ENCODE measurements at places on chromosomes 5 and 9.

DNA sequence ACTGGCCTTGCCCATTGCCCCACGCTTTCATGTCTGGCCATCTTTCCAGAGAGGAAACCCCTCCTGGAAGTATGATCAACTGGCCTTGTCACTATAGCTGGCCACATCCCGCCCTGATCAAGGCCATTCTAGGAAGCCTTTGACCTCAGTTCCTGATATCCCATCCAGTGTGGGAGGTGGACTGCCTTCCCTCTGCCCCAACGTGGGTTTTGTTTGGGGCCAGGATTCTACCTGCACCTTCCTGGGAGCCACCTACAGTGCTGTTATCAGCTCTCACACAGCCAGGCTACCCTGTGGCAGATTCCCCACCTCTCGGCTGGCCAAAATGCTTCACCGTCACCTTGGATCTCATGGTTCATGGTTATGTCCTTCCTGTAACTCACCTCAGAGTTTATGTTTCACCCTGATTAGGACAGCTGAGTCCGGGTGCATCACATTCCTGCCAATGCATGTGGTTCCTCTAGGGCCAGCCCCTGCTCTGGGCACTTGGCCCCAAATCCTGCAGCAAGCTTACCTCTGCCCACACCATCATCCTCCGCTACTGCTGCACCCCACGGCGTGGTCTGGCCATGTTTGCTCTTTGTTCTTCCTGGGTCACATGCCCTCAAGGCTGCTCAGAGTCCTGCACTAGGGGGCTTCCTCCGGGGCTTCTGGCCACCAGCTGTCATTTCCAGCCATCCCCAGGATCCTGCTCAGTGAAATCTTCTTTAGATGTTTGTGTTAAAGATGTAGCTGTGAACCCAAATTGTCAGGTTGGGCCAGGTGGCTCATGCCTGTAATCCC, 24.2 kb upstream of the S1PR3 start:
- no peak for DNase-seq

DNA sequence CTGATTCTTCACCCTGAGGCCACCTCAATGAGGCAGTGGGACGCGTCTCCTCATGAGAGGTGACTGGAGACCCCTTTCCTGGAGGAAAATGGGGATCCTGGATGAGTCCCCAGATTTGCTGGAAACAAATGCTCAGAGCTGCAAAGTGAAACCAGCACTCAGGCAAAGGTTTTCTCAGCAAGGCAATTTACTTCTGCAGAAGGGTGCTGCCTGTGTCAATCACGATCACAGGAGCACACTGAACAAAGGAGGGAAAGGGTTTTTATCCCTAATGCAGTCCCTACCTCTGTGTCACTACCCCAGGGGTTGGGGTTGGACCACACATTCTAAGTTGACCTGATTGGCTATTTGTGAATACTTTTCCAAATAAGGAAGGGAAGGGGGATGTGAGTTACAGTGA, 69.9 kb upstream of the CDK20 start:
- DNase-seq = no peak

DNA sequence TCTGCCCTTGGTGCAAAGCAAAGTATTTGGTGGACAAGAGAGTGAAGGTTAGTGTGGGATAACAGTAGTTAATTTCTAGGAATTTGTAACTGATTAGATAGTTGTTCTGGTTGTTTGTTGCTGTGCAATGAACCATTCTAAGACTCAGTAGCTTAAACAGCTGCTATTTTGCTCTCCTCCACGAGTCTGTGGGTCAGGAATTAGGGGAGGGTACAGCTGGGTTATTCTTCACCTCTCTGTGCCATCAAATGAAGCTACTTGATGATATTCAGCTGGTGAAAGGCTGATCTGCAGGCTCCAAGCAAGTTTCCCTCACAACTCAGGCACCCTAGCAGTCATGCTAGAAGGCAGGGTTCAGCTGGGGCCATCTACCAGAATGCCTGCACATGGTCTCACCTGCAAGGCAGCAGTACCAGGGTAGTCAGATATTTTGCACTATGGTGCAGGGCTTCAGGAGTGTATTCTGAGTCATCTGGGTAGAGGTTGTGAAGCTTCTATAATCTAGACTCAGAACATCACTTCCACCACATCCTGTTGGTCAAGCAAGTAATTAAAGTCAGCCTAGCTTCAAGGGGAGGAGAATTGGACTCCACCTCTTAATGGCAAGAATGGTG, 159.5 kb upstream of the SLC28A3 start:
- DNase-seq = no peak

DNA sequence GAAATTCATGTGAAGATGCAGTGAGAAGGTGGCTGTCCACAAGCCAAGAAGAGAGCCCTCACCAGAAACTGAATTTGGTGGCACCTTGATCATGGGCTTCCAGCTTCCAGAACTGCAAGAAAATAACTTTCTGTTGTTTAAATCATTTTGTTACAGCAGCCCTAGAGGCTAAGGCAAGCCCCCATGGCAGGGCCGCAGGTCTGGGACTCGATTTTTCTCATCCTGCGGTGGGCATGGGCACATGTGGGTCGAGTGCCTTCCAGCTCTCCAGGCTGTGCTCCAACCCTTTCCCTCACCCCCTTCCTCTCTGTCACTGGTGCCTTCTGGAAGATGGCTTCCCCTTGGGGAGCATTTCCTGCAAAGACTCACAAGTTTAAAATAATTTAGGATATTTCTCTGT, 40.7 kb downstream of the AHRR start:
- no peak for DNase-seq

GRCh38 chr5:75239681-75240080, 3.0 kb upstream of the ANKRD31 start:
- DNase-seq = no peak

- DNase-seq = no peak
Observed at GRCh38 chr5:133034064-133034463, 7.7 kb upstream of the ZCCHC10 start.

DNA sequence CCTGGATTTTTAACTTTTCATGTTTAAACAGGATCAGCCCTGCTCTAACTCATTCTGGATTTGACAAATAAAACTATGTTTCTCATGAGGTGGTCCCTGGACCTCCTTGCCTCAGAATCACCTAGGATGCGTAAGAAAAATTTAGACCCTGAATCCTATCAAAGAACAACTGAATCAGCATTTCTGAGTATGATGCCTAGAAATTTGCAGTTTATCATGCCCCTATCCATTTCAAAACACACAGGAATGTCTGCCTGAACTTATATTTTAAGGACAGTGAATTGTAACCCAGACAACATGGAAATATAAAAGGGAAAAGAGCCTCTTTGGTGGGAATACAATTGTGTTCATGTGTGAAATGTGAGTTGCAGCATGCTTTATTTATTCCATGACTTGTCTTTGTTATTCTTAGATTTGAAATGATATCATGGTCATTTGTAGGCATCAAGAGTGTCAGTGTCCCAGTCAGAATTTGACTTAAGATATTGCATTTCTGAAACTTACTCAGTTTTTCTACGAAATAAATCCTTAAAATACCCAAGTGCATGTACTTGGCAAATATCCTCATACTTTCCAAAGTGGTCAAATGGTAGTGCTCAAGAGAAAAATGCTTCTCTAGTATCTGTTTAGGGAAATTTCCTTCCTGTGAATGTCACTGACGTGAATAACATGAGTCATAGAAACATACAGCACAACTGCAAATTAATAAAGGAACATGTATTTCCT, 144.3 kb downstream of the GIN1 start:
- DNase-seq = no peak

- DNase-seq = no peak
Observed at GRCh38 chr9:75429531-75430475, 341.5 kb downstream of the OSTF1 start.

- no peak for DNase-seq
Observed at GRCh38 chr9:86807367-86807976, 139.8 kb downstream of the GAS1 start.

- peak; percentile 60 for DNase-seq
Observed at GRCh38 chr9:134294153-134295071, 31.8 kb upstream of the RXRA start.

DNA sequence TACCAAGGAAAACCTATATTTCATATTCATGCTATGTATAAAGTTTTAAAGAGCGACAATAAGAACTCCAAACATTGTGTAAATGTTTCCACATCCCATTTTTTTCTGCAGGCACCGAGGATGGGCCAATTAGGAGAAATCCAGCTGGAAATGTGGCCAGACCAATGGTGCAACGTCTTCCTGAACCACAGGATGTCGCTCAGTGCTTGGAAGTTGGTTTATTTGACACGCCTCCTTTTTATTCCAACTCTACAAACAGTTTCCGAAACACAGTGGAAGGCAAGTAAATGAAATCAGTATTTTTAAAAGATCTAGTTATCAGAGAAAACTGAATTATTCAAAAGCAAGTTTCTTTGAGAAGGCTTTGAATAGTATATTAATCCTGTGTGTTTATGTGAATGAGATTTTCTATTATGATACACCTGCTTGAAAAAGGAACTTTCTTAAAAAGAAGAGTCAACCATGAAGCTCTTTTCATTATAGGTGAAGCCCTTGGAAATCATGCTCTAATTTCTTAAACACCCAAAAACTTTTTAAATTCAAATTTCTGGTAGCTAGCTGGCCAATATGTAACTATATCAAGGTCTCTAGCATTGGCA, 9.1 kb downstream of the TYRP1 start:
- no peak for DNase-seq

GRCh38 chr9:102986425-102986824, 8.7 kb upstream of the CYLC2 start:
- no peak for DNase-seq
